Activated T-helper 2 cell treated with anti-CD3 and anti-CD28 coated beads, Interferon-gamma antibody, Interleukin-2, Interleukin-4, amounts not matched to agents 10 μg/mL and 5 μg/mL and 100 μg/mL, durations not matched to agents 14 hours and 24 hours and 36 hours (primary cell): ENCODE measurements at places on chromosomes 5 and 9. TPM values are rescaled to one million over a fixed set of nuclear protein-coding genes. Genes with fewer than 3 reads are reported as not detected.

DNA sequence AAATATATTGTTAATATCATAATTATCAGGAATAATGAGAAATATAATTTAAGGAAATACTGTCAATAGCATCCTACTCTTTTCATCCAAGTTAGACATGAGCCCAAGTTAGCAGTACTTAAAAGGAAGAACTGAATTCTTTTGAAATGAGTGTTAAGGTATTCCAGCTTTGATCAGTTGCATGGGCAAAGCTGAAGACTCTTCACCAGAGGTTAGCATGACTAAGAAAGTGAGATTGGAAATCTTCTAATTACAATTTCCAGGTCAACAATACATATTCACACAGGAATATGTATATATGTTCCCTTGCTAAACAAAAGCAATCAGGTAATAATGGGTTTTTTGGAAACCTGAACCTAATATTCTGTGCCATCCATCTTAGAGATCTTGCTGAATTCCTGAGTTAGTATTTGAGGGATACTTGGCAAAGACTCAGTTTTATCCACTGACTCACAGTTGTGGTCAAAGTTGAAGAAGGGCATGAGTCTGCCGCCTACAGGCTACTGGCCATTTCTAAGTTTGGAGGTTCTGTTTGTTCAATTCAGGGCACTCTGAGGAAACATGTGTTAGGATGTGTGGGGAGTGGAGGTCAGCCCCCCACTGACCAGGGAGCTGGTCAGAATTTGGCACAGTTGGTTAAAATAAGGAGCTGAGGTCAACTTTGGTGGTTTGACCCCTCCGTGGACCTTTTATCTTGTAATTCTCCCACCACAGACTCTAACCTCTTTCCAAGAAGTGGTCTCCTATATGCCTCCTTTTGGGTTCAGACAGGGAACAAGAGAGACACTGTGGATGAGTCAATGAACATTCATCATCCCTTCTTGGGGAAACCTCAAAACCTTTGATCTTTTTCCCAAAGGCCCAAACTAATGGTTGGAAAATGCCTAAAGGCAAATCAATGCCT, 118.3 kb downstream of the PIK3R1 start:
- no peak overlapping the region for H3K4me3 ChIP-seq
- no peak for DNase-seq
- H3K36me3 ChIP-seq, result no peaks in the 10 kb centered on the region
- H3K27ac ChIP-seq, result no peak overlapping the region
- peaks cover 8% of the 10 kb centered on the region for H3K4me1 ChIP-seq

The PTGES gene
- total RNA-seq, result 0.34 and 0.39 TPM in 2 replicates

- no peak for DNase-seq
- H3K27me3 ChIP-seq, result no peaks in the 10 kb centered on the region
- H3K4me1 ChIP-seq, result peaks cover 28% of the 10 kb centered on the region
- H3K36me3 ChIP-seq, result no peaks in the 10 kb centered on the region
- no peak overlapping the region for H3K4me3 ChIP-seq
Observed at GRCh38 chr5:151243564-151243963, 9.4 kb upstream of the GM2A start.

The BDP1 gene
- total RNA-seq, result 36.1 and 36.9 TPM in 2 replicates

- no peaks in the 10 kb centered on the region for H3K36me3 ChIP-seq
- no peaks in the 10 kb centered on the region for H3K27me3 ChIP-seq
- H3K4me1 ChIP-seq, result no peaks in the 10 kb centered on the region
- H3K4me3 ChIP-seq, result no peak overlapping the region
Observed at GRCh38 chr5:129043894-129044293, 50.7 kb upstream of the ISOC1 start.

- DNase-seq, result no peak
- no peak overlapping the region for H3K27ac ChIP-seq
- H3K36me3 ChIP-seq, result no peaks in the 10 kb centered on the region
- H3K4me3 ChIP-seq, result no peak overlapping the region
- H3K4me1 ChIP-seq, result no peaks in the 10 kb centered on the region
- peaks cover 9% of the 10 kb centered on the region for H3K27me3 ChIP-seq
Observed at GRCh38 chr5:72633649-72634048, 126.4 kb upstream of the ZNF366 start.
